Cortex of kidney (tissue), 1 donor: ENCODE measurements at places on chromosomes 1 and 21.

GRCh38 chr1:86238226-86238625 lies 81.7 kb upstream of the COL24A1 start:
- DNase-seq, result no peak

DNA sequence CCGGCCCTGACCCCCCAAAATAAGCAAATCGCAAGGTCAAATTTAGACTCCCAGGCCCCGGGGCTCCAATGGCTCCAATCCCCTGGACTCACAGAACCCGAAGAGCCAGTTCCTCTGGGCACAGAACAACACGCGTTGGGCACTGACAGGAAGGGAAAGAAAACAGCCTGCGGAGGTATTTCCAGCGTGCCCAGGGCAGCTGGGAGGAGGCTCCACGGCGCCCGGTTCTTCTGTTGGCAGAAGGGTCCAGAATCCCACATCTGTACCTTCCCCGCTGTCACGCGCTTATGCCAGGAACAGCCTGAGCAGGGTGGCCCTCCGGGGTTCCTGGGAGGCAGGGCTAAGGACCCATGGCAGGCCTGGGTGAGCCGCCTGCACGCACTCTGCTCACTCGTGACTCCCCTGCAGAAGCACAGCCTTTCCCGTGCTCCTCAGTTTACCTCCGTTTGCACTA lies 85.5 kb downstream of the RIPK4 start:
- no peak for DNase-seq

GRCh38 chr1:105664495-105664894 lies 1392.0 kb upstream of the PRMT6 start:
- DNase-seq, result no peak

DNA sequence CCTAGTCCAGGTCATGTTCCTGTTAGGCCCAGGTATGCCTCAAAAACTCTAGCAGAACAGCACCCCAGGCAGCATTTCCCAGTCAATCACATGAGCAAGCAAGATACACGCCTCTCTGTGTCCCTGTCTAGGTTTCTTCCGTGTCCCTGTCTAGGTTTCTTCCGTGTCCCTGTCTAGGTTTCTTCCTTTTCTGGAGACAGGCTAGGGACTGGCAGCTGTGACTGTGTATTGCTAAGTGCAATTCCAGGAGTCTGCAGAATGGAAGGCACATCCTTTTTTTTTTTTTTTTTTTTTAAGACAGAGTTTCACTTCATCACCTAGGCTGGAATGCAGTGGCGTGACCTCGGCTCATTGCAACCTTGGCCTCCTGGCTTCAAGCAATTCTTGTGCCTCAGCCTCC lies 77.6 kb downstream of the SETD4 start:
- no peak for DNase-seq

GRCh38 chr1:40044110-40044509 lies 3.6 kb downstream of the CAP1 start:
- no peak for DNase-seq

DNA sequence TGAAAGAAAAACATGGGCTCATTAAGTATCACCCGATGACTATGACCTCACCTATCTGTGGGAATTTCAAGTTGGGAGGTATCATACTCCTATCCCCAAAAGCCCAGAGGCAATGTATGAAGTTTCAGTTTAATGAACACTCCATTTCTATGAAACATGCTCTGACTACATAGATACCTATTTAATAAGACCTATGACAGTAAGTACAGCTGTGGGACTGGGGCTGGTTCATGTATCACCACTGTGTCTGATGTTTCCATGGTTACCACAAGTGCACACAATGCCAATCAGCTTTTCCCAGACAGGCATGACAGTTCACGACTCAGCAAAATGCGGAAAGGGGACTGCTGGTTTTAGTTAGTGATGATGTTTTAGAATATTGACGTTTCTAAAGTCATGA lies 167.7 kb downstream of the SIPA1L2 start:
- DNase-seq, result no peak

- no peak for DNase-seq
Observed at GRCh38 chr1:33477451-33477850, 5.0 kb downstream of the ZSCAN20 start.

DNA sequence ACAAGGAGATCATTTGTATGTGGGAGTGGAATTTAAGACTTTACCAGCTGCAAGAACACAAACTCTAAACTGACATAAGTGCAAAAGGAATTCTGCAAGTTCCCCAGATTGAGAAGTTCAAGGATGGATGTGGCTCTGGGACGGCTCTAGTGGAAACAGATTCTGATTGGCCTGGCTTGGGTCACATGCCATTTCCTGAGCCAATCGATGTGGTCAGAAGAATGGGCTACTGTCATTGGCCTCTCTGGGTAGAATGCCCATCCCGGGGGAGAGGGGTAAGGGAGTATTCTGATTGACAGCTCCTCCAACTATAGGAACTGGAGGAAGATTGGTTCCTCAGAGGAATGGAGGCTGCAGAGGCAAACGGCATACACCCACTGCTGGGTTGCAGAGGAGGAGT lies 6.0 kb upstream of the IFNLR1 start:
- no peak for DNase-seq

- DNase-seq, result no peak
Observed at GRCh38 chr1:85862456-85862855, 154.2 kb upstream of the ZNHIT6 start.

- DNase-seq, result no peak
Observed at GRCh38 chr1:11736746-11737639, 1.1 kb downstream of the AGTRAP start.

GRCh38 chr1:27095576-27095975 lies 59.3 kb downstream of the SLC9A1 start:
- DNase-seq, result no peak

GRCh38 chr1:20183616-20184271 lies 2.2 kb upstream of the UBXN10 start:
- no peak for DNase-seq

DNA sequence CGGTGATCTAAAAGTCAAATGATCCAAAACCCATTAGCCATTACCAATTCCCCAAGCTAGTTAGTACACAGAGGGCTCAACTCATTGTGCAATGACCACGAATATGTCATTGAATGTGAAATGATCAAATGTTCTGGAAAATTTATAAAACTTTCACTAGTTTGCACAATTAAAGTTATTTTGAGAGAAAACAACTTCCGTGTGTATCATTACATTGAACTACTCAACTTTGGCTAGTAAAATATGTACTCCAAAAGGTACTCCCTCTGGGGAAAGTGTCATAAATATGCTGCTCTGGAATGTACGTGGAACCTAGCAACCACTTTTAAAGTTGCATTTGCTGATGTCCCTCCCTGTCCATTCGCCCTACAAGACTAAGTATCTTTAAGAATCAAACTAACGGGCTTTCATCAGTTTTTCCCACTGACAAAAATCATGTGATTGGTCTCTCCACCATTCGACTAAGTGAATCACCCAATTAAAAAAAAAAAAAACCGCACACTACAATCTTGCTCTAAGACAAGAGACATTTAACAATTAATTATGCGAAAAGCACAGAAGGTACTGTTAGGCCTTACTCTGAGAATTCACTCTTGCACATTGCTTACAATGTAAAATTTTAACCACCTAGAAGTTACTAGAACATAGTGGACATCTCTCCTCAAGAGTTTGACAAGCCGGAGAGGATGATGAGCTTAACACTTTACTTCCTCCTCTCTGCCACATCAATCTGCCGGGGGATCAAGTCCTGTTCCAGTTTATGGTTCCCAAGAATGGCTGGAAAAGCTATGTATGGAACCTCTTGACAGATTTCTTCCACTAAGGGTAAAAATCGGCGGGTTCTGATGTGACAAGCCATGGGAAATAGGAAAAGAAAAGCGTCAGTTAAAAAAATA lies 1.2 kb downstream of the ACBD3 start:
- DNase-seq, result no peak

GRCh38 chr1:168335500-168335899 lies 54.8 kb downstream of the TBX19 start:
- no peak for DNase-seq

DNA sequence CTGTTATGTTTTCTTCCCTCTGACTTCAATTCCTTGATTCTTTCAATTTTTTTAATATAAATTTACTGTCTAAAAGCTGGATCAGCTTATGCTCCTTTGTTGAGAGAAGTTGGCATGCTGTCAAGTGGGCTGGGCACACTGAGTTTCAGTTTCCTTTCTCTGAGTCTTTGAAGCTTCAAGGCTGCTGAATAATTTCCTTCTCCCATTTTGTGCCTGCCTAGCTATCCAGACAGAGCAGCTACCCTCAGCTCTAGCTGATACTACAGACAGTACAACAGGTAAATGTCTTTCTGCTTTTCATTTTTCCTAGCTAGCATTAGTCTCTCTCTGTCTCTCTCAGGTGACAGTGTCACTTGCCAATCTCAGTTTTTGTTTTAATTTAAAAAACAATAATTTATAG lies at the start of gene IFI44:
IFI44 (plus strand) TSS at position 204 of the 400 bp plus-strand sequence. CDS start 365 bp downstream, outside the sequence.
- no peak for DNase-seq

GRCh38 chr21:37058261-37058660 lies 14.6 kb downstream of the PIGP start:
- no peak for DNase-seq

DNA sequence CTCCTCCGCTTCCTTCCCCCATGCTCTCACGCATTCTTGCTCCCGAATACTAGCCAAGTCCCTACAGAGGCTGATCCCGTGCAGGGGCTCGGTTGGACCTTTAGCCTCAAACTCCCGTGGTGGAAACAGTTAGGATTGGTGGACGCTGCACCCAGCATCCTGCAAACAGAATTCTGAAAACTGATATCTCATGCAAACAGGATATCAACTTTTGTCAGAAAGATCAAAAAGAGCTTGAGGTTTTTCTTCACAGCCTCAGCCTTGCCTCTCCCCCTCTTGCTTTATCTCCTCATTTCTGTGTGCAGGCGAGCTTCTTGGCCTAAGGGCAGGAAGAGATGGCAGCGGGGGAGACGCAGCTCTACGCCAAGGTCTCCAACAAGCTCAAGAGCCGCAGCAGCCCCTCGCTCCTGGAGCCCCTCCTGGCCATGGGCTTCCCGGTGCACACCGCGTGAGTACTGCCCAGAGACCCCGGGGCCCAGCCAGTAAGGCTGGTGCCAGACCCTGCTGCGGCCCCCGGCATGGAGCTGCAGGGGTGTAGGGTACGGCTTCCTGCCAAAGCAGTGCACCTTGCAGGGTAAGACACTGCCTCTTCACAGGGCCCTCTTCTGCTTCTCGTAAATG lies at the start of gene UBASH3A:
UBASH3A (plus strand) TSS at position 292 of the 621 bp plus-strand sequence; CDS start at position 336, 44 bp downstream.
- no peak for DNase-seq

DNA sequence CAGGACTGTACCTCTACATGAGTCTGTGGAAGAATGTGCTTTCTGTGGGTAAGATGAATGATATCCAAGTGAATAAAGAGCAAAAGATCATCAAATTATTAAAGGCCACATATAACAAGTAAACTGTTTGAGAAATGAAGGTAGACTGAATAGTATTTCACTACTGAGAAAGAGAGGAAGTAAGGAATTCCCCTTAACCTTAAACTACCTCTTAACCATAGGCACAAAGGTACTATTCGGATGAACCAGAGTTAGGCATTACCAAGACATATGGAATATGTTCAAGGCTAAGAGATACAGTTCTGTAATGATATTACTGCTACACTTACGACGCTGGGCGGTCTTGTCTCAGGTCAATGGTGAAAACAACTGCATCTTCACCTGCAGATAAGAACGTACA lies 25.5 kb downstream of the DCAF8 start:
- no peak for DNase-seq

- DNase-seq, result no peak
Observed at GRCh38 chr1:204652497-204652896, 33.0 kb downstream of the LRRN2 start.

GRCh38 chr1:195740862-195741261 lies 867.4 kb downstream of the KCNT2 start:
- DNase-seq, result no peak

DNA sequence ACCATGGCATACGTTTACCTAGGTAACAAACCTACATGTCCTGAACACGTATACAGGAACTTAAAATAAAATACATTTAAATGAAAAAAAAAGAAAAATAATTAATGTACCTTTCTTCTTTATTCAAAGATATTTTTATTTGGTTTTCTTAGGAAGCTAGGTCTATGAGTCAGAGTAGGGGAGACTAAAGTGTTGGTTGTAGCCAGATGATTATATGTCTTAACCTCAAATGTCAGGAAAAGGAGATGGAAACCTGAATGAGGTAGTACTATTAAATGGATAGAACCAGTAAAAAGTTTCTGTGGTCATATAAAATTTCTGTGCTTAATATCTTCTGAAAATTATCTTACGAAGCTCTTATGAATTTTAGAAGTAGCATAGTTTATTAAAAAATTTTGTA lies 275.8 kb downstream of the KCTD3 start:
- DNase-seq, result no peak

DNA sequence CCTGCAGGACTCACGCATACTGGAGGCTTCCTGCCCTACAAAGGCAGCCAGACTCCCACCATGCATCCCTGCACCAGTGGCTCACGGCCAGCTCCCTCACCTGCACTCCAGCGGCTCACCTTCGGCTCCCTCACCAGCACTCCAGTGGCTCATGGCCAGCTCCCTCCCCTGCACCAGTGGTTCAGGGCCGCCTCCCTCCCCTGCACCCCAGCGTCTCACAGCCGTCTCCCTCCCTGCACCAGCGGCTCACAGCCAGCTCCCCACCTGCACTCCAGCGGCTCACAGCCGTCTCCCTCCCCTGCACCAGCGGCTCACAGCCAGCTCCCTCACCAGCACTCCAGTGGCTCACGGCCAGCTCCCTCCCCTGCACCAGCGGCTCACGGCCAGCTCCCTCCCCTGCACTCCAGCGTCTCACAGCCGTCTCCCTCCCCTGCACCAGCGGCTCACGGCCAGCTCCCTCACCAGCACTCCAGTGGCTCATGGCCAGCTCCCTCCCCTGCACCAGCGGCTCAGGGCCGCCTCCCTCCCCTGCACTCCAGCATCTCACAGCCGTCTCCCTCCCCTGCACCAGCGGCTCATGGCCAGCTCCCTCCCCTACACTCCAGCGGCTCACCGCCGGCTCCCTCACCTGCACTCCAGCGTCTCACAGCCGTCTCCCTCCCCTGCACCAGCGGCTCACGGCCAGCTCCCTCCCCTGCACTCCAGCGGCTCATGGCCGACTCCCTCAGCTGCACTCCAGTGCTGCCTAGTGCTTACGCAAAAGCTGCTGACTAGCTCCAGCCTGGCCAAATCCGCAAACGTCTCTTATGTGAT lies 324.5 kb downstream of the NPHP4 start:
- no peak for DNase-seq

DNA sequence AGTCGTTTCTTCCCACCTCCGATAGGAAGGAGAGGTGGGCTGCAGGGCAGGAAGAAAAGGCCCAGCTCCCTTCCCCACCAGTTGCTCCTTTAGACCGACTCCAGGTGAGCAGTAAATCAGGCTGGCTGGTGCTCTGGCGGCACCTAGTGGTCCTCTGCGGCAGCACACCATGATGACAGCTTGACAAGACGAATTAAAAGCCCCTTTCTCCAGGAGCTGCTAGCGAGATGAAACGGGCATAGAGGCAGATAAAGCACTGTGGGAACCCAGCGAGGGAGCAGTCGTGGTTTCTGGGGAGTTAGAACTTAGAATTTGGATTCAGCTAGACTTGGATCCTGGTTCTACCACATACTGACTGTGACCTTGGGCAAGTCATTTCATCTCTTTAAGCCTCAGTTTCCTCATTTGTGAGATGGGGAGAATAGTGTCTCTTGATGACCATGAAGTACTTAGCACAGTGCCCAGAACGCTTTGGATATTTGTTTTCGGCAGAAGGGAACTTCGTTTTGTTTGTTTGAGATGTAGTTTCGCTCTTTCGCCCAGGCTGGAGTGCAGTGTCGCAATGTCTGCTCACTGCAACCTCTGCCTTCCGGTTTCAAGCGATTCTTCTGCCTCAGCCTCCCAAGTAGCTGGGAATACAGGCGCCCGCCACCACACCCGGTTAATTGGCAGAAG lies 21.8 kb upstream of the COL9A2 start:
- DNase-seq, result no peak

GRCh38 chr1:154983776-154984466 lies 777 bp downstream of the FLAD1 start:
- DNase-seq, result no peak

GRCh38 chr1:15196807-15197530 lies 43.4 kb downstream of the TMEM51 start:
- DNase-seq, result no peak
